Activated B cell treated with CpG ODN at 0.5 μM for 24 hours (primary cell): ENCODE measurements at places on chromosomes 2 and 18. TPM values are rescaled to one million over a fixed set of nuclear protein-coding genes. Genes with fewer than 3 reads are reported as not detected.

Gene SGO2
- total RNA-seq: 3.3 and 3.8 TPM in 2 replicates

Gene RSAD2
- total RNA-seq: 0.29 and 0.67 TPM in 2 replicates

Gene NPPC
- not detected in 2 replicates for total RNA-seq

Gene DCDC2C
- total RNA-seq: not detected in 2 replicates

Gene NXPH2
- total RNA-seq: not detected in 2 replicates

Gene CCDC74A
- 0.71 and 1.1 TPM in 2 replicates for total RNA-seq

Gene DLX1
- not detected in 2 replicates for total RNA-seq

Gene DES
- total RNA-seq: not detected in 2 replicates

Gene TLX2
- not detected in 2 replicates for total RNA-seq

Gene SIX2
- not detected in 2 replicates for total RNA-seq

Gene RAD51AP2
- total RNA-seq: not detected in 2 replicates

Gene TMEM37
- 0.37 and 0.51 TPM in 2 replicates for total RNA-seq
